Foreskin keratinocyte (primary cell): ENCODE measurements at places on chromosomes 13 and 19. TPM values are rescaled to one million over a fixed set of nuclear protein-coding genes. Genes with fewer than 3 reads are reported as not detected.

- no peak for DNase-seq
Measured at GRCh38 chr19:41354343-41354953, 726 bp upstream of the TGFB1 start.

- no peak for DNase-seq
Measured at GRCh38 chr19:30109565-30109964, 167.5 kb downstream of the URI1 start.

DNA sequence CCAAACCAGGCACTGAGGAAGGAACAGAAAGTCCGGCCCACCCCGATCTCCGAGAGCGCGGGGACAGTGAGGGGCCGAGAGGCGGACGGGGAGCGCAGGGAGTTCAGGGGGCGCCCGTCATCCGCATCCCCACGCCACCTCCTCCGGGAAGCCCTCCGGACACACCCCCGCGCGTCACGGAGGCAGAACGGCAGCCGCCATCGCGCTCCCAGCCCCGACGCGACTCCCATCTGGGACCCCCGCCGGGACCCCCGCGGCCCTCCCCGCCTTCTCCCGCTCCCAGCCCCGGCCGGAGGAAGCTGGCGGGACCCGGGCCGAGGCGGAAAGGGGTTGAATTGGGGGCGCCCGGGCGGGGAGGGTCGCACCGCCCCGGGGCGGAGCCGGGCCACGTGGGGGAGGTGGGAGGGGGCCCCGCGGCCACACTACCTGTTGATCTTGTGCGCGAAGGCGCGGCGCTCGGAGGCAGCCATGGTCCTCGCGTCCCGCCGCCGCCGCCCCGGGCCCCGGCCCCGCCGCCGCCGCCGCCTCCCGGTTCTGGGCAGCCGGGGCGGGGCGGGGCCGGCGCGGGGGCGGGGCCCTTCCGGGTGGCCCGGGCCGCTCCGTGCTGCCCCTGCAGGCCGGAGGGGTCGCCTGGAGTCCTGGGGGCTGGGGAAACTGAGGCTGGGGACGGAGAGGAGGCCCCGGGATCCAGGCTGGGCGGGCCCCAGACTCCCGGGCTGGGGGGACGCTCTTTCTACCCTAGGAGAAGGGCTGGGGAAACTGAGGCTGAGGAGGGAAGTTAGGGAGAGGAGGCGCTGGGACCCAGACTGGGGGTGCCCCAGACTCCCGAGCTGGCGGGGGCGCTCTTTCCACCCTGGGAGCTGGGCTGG, at the start of gene DOCK6:
DOCK6 (minus strand) TSS at position 554 of the 869 bp plus-strand sequence; CDS start at position 470, 84 bp downstream.
- DNase-seq = no peak

- no peak for DNase-seq
Measured at GRCh38 chr13:75855216-75855615, 219.1 kb downstream of the LMO7 start.

DNA sequence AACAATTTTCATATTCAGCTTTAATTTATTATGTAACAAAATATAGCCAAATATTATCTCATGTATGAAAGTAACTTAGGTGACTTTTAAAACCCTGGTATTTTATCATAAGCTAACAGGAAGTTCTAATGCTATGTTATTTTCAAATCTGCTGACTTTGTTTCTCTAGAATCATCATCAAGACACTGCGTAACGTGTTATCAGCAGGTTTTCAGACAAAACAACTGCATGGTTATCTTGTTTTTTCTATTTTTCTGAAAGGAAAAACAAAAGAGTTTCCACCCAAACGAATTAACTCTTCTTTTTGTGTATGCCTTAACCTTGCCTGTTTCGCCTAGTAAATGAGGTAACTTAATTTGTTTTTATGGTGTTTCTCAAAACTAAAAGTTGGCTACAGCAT, 156.3 kb downstream of the TBC1D4 start:
- no peak for DNase-seq

KLK12 gene
- 0.17 TPM in 1 of 2 replicates, not detected in the other for total RNA-seq

DNA sequence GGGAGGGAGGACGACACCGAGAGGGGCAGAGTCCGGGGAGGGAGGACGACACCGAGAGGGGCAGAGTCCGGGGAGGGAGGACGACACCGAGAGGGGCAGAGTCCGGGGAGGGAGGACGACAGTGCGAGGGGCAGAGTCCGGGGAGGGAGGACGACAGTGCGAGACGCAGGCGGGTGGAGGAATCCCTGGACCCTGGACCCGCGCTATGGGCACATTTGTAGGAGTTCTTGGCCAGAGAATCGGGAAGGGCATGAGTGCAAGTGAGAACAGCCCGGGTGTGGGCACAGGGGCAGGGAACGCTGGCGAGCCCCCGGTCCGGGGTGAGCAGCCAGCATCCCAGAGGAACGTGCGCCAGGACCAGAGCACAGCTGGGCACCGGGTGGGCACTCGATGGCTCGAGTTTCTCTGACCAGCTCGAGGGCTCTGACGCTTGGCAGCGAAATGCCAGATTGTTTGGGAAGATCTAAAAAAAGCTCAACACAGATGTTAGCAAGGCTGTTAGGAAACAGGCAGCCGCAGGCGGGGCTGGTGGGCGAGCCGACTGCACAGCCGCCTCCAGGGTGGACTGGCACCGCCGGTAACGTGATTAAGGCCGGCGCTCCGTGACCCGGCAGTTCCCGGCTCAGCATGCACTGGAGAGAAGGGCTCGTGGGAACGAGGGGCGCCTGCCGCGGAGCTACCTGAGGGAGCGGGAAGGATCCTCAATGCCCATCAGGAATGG, 17.9 kb upstream of the C2CD4C start:
- DNase-seq = no peak

- DNase-seq = no peak
Measured at GRCh38 chr13:28282451-28282850, 144.1 kb downstream of the PAN3 start.

DNA sequence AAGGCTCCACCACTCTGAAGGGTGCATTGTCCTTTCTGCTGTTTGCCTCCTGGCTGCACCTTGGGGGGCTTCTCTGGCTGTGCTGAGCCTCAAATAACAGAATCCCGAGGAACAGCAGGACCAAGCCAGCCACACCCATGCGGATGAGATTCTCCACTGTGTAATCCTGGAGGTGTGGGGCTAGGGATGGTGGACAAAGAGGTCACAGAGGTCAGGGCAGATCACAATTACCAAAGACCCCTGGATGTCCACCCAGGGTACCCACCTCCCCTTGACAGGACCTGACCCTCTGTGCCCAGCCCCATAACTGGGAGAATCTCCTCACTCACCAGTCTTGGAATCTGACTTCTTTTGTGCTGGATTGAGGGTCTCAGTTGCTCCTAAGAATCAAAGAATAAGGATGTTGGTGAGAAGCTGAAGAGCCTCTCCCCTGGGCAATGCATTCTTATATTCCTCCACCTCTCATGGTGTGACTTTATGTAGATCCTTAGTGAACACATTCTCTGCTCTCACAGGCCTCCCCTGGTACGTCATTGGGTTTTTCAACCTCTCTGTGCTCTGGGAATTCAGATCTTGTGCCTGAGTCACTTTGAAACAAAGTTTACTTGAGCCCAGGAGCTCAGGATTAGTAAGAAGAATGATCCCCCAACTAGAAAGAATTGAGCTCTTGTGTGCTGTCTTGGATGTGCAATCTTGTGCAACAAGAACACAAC, 5.2 kb downstream of the LILRA4 start:
- no peak for DNase-seq

MRPL4 gene
- total RNA-seq = 80.3 and 94.6 TPM in 2 replicates

- no peak for DNase-seq
Measured at GRCh38 chr13:37608750-37609339, 10.3 kb upstream of the POSTN start.

DNA sequence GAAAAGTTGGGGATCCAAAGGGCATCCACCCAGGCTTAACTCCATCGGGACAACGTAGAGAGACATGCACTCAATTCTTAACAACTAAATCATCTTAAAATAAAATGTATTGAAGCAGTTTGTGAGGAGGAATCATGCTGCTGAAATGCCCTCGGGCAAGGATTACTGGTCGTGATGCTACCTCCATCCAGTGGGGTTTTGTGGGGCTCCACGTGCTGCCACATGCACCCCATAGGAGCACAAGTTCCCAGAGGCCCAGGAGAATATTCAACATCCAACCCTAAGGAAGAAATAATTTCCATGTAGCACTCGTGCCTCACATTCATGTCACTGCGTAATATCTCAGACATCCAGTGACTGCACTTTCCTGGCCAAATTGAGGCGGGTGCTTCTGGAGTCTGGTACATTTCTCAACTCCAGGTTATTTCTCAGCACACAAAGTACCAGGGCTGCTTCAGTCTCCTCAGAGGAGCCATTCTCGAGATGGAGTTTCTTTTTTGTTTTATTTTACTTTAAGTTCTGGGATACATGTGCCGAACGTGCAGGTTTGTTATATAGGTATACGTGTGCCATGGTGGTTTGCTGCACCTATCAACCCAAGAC, 429.8 kb downstream of the FOXO1 start:
- DNase-seq = no peak
